CD8-positive, alpha-beta T cell (primary cell): ENCODE measurements at places on chromosomes 11 and 22. TPM values are rescaled to one million over a fixed set of nuclear protein-coding genes. Genes with fewer than 3 reads are reported as not detected.

DNA sequence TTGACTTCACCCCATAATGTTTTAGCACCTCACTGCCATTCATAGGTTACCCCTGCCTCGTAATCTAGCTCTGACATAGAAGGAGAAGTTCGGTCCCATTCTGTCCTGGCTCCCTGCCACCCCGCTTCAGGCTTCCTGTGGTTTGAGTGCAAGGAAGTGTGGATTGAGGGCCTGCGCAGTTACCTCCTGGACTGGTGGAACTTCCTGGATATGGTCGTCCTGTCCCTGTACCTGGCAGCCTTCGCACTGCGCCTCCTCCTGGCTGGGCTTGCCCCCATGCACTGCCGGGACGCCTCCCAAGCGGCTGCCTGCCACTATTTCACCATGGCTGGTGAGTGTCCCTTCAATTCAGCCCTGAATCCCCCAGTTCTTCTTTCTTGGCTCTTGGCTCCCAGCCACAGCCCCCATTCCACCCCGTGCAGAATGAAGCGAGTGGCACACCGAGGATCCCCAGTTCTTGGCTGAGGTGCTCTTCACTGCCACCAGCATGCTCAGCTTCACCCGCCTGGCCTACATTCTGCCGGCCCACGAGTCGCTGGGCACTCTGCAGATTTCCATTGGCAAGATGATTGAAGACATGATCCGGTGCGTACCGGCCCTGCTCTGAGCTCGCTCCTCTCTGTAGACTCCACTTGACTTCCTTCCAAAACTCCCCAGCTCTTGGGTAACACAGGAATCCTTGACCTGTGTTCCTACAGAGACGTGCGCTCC, 15.4 kb downstream of the ART5 start:
- DNase-seq, result no peak

- DNase-seq, result no peak
These were observed 15.9 kb upstream of the GLYATL1 start for GRCh38 chr11:58923300-58923788.

Gene CSTF3
- total RNA-seq, result 7.9 TPM

Gene DNAJB7
- not detected for total RNA-seq
